ENCODE measurements at places on chromosomes 2 and 18.

- peak; percentile 97 for DNase-seq
These were observed 146.7 kb downstream of the MYO3B start for GRCh38 chr2:170324640-170325046.

DNA sequence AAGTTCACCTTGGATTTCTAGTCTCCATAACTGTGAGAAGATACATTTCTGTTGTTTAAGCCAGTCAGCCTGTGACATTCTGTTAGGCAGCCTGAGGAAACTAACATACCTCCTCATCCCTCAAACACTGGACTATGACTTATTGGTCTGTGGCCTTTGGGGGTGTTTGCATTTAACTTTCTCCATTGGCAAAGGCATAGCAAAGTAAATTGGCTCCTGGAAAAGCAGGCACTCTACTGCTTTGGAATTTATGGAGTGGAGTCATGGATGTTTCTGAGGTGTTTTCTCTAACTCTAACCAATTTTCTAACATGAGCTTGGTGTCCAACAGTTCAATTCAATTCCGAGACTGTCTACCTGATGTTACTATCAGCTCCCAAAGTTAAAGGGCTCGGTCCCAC is 48.9 kb upstream of the CTLA4 start:
- DNase-seq: no peak

- DNase-seq: no peak
These were observed 10.9 kb downstream of the MEP1B start for GRCh38 chr18:32200766-32201165.

- DNase-seq: peak; percentile 76
These were observed 50.2 kb upstream of the LRP1B start for GRCh38 chr2:142180820-142181533.

- DNase-seq: no peak
These were observed 25.8 kb downstream of the ZC3H6 start for GRCh38 chr2:112301171-112301584.

DNA sequence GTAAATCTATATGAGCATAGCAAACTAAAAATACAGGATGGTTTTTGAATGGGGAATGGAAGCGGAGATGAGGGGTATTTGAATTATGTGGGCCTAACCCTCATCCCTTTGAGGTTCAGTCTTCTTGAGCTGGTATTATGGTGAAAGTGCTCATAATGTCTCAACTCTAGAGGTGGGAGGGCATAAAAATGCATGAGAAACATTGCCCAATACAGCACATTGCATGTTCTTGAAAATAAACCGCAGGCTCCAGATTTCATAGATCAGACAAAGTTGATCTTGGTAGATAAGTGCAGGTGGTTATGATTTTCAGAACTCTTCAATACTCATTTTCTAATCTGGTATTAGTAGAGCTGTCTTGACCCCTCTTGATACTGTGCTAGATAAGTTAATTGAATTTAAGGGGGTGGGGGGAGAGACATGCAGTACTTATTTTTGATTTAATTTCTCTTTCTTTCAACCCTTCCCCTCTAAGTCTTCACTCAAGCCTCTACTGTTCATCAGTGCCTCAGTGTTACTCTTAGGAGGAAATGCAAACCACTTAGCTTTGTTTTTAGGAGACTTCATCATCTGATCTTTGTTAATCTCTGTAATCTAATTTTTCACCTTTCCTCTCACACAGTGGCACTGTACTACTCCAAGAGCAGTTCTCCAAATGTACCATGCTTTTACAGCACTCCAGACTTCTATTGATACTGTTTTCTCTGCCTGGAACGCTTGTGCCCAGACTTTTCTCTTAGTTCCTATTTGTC is 22.2 kb downstream of the XRCC5 start:
- no peak for DNase-seq

GRCh38 chr2:6922201-6922656 is 5.0 kb downstream of the RNF144A start:
- DNase-seq: peak; percentile 80

DNA sequence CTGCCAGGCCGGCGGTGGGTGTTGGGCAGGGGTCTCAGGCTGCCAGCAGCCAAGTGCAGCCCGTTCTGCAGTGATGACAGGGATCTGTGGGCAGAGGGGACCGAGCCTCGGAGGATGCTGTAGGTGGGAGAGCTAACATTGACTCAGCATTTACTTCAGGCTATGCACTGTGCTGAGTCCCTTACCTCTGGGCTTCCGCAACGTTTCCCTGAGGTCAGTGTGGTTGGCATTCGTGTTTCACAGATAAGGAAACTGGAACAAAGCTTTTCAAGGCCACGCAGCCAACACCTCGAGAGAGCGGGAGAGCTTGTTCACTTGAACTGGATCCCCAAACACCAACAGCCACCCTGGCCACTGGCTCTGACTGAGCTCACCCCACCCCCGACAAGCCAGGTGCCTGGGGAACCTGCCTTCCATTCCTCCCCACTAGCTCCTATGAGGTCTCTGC is 839 bp upstream of the GPR148 start:
- DNase-seq: no peak

GRCh38 chr2:127085317-127085681 is 21.7 kb downstream of the BIN1 start:
- DNase-seq: peak; percentile 95

DNA sequence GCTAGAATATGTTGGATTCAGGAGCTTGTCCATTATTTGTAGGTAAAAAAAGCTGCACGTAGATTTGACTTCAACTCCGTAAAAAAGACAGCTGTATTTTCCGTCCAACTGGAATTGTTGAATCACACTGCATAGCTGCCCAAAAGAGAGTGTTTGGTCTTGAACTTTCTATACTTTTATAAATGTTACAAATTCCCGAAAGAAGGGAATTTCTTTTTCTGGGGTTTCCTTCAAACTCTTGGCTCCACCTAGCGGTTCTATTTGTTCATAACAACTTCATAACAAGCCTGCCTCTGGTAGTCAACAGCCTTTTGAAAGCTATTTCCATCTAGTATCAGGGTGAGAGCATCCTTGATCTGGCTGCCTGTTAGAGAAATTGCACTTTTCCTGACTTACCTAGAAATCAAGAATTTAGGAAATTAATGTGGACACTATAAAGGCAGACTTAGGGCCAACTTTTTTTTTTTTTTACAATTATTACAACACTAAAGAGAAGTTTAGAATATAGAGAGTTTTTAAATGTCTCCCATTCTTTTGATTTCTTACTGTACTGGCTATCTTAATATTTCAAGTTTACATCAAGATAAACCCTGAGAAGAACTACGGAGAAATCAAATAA is 48.1 kb downstream of the TMEM185B start:
- peak; percentile 55 for DNase-seq

GRCh38 chr2:42964439-42965083 is 172.2 kb upstream of the HAAO start:
- no peak for DNase-seq

DNA sequence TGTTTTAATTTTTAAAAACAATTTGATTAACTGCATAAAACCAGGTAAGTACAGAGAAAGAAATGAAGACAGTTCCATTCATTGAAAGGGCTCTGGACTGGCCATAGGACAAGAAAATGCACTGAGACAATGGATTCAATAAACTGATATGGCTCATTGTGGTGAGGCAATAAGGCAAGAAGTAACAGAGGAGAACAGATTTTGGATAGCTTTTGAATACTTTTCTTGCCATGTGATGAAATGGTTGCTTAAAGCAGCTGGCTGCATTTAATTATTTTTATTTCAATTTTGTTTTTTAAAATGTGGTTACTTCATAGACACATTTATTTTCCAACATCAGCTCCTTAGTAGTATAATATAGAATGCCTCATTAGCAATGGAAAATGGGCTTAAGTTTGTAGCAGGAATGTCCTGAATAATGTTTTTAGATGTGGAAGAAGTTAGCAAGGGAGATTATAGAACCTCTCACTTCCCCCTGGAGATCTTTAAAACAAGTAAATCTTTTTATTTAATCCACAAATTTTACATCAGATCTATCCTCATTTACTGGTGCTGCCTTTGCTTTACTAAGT is 646.9 kb upstream of the ZEB2 start:
- no peak for DNase-seq

DNA sequence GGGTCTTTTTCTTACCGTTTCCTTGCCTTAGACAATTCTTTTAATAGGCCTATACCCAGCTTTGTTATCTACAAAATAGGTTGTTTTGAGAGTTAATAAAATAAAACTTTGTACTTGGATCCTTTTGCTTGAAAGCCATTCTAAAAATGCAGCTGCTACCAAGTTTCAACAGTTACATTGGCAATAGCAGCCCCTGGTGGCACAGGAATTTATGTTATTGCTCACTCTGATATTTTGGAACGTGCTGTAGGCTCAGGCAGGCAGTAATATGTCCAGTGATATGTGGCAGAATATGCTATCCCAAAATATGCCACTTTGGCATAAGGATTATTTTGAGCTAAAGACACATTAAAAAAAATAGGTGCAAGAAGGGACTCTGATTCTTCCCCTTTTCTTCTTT is 6.7 kb upstream of the COMMD1 start:
- no peak for DNase-seq

DNA sequence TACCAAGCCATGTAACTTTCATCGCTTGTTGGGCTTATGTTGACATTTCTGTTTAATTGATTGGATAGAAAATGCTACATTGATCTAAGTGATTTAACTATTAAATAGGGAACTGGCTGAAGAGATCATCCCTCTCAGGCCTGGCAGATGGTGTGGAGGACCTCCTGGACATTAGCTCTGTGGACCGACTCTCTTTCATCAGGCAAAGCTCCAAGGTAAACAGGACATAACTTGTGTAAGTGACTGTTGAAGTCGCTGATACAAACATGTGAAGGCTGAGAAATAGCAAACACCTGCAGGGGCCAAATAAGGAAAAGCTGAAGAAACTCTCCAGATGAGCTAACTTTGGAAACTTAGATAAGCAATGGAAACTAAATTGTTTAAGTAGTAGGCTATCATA is 68.8 kb downstream of the UNC80 start:
- DNase-seq: no peak

- no peak for DNase-seq
These were observed 211.8 kb downstream of the LTBP1 start for GRCh38 chr2:33158482-33159003.

DNA sequence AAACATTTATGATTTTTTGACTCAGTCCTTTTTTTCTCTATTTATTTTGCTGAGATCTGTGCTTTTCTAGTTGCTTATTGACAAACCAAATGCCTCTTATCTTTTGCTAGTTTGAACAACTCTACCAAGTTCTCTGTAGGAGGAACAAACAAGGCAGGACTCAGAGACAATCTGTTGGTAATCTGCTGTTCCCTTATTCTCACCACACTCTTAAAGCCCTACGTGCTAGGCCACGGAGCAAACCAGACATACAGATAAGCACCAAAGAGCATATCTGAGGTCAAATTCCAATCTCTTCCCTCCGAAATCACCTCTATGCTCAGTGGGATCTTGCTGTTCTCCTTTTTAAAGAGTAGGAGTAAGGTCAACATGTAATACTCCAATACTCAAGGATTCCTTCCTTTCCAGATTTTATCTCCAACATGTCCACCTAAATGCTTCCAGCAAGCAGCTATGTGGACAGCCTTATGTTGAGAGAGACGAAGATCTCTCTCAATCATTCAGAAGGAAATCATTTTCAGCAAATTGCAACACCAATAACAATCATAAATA is 18.4 kb downstream of the FN1 start:
- no peak for DNase-seq

DNA sequence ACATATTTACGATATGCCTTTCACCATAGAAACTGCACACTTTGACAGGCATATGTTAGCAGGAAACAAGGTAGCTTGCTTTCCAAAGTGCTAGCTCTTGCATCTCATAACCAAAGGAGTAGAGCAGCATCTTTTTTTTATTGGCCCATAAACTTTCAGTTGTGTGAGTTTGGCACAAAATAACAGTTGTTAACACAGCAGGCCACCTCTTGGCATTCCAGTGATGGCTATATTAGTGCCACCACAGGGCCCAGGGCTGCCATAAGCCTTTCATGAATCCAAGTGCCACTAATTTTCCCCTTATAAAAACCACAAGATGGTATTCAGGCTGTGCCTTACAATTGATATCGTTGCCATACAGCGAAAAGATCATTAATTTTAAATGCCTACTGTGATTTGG is 40.3 kb upstream of the KLF7 start:
- DNase-seq: no peak

DNA sequence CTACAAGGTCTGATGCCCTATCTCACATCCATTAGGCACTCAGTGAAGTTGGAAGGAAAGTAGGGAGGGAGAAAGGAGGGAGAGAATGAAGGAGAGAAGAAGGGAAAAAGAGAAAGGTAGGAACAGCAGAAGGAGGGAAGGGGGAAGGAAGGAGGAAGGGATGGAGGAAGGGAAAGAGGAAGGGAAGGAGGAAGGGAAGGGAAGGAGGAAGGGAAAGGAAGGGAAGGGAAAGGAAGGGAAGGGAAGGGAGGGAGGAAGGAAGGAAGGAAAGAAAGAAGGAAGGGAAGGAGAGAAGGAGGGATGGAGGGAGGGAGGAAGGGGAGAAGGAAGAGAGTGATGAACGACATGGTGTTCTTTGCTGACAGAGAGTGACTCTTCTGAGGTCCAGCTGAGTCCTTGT is 468.9 kb upstream of the MYT1L start:
- no peak for DNase-seq

- DNase-seq: no peak
These were observed 29.5 kb downstream of the BCL11A start for GRCh38 chr2:60523963-60524362.

GRCh38 chr18:78736015-78736690 is 243.5 kb upstream of the SALL3 start:
- no peak for DNase-seq

DNA sequence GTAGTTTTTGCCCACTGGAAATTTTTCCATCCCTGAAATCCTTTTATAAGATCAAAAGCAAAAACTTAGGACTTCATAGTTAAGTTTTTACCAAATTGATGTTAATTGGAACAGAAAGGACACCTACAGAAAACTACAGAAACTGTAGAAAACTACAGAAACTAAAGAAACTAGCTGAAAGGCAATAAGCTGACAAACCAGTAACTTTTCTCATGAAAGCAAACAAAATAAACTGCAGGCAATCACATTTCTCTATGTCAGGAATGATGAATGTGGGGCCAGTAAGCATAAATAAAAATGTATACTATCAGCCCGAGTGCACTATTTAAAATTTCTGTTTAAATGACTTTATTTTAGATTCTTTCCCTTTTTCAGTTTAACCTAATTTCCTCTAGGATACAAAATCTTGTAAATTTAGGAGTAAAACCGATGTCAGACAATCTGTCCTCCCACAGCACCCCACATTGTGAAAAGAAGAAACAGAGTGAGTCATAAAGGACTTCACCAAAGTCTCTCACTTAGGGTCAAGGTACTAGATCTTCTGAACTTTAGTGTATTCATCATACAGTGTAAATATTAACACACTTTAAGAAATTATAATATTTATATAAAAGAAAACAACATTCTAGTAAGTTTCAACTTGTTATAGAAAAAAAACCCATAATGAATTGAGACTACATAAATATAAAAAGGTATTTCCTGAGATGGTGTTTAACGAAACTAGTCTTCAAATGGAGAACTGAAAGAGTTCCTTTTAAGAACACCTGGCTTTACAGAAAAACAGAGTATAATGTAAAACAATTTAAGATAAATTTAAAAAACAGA is 46.6 kb downstream of the USP40 start:
- no peak for DNase-seq

GRCh38 chr2:69995511-69995910 is 34.1 kb upstream of the ASPRV1 start:
- no peak for DNase-seq

GRCh38 chr18:2351126-2351850 is 220.0 kb downstream of the METTL4 start:
- no peak for DNase-seq

- no peak for DNase-seq
These were observed 37.0 kb upstream of the MEP1B start for GRCh38 chr18:32152705-32153448.

GRCh38 chr2:113209011-113209645 is 35.4 kb downstream of the PSD4 start:
- DNase-seq: no peak

All from ELF-1 (cell line).